ENCODE measurements at places on chromosomes 7 and 10.

DNA sequence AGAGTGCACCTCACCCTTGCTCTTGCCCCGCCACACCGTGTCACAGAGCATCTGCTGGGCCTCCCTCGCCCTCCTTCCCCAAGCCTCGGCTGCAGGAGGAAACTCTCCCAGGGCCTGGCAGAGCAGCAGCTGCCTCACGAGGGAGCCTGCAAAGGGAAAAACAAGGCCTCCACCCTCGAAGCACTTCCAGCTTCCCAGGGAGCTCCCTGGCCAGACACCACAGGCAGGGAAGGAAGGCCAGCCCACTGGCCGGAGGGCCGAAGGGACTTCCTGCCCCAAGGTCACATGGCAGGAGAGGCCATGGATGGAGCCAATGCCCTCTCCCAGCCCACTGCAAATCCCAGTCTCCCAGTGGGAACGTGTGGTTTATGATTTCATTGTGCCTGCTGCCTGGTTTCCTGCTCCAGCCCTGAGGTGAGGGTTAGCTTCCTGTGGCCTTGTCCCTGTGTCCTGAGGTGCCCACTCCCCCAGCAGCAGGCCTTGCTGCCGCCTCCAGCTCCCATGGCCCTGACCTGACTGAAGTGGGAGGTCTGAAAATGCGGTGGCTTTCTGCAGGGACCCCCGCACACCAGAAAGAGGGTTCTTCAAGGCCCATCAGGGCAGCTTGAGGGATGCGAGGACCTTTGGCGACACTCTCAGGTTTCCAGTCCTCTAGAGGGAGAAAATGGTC is 100.5 kb upstream of the PPIF start:
- no peak for DNase-seq

- DNase-seq: no peak
Observed at GRCh38 chr10:12422189-12422588, 72.8 kb downstream of the CAMK1D start.

- DNase-seq: no peak
Observed at GRCh38 chr7:44629829-44630522, 23.5 kb downstream of the OGDH start.

GRCh38 chr10:132849546-132850031 is 63.6 kb upstream of the NKX6-2 start:
- no peak for DNase-seq

GRCh38 chr7:41457832-41458437 is 245.0 kb downstream of the INHBA start:
- no peak for DNase-seq

DNA sequence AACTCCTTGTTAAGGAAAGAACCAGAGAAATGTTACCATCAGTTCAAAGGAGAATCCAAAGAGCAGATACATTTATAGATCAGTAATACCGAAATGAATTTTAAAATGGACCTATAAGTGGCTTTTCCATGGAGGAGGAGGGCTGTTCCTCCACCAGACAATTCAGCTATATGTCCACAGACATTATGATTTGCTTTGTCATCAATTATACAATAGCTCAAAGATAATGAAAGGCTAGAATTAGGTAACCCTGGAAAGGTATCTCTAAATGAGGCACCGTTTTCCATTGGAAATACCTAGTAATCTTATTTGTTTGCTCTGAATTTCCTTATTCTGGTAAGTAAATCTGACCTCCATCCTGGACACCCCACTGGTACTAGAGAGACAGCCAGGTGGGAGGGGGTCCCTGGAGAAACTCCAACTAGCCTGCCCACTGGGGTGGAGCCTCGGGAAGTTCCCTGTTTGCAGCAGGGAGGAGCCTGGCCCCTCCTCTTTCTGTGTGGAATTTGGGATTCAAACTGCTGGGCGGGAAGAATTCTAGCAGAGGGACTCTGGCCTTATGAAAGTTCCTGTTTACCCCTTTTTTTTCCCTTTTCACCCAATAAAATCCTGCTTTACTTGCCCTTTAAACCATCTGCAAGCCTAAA is 218.0 kb downstream of the PHF14 start:
- DNase-seq: no peak

GRCh38 chr10:93495654-93496321 is 624 bp upstream of the CEP55 start:
- no peak for DNase-seq

- no peak for DNase-seq
Observed at GRCh38 chr7:121355574-121355973, 26.8 kb downstream of the WNT16 start.

DNA sequence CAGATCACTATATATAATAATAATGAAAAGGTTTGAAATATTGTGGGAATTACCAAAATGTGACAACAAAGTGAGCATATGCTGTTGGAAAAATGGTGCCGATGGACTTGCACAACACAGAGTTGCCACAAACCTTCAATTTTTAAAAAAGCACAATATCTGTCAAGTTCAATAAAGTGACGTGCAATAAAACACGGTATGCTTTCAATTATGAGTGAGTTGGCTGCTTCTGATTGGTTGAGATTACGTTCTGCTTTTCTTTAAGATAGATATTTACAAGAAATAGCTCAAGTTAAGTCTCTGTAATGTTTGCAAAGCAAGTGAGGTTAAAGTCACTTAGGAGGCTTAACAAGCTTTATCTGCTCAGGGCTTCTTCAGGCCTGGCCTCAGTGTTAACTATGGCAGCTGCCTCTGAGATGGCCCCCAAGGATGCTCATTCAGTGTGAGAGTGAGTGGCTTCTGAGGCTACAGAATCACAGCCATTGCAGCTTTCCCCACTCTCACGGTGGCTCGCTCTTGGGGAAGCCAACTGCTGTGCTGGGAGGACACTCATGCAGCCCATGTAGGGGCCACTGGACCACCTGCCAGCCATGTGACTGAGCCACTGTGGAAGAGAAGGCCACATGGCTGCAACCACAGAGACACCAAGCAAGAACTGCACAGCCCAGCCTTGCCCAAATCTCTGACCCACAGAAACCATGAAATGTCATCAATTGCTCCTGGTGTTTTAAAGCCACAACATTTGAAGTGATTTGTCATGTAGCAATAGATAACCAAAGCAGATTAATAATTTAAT is 78.3 kb upstream of the TMEM72 start:
- no peak for DNase-seq

- DNase-seq: no peak
Observed at GRCh38 chr7:79453558-79454360, at the start of gene MAGI2. Gene MAGI2 (minus strand): TSS chr7:79453667. CDS start chr7:79453320, 347 bp downstream.

DNA sequence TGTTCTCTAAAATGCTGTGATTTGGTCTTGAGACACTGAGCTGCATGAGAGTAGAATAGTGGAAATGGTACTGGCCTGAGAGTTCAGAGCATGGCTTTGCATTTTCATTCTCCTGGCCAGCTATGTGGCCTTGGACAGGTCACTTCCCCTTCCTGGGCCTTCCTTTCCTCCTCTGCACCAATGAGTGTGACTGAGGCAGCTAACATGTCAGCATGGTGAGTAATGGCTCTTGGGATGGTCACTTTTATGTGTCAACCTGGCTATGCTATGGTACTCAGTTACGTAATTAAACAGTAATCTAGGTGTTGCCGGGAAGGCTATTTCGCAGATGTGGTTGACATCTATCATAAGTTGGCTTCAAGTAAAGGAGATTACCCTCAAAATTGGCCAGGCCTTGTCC is 109.3 kb downstream of the RTKN2 start:
- no peak for DNase-seq

DNA sequence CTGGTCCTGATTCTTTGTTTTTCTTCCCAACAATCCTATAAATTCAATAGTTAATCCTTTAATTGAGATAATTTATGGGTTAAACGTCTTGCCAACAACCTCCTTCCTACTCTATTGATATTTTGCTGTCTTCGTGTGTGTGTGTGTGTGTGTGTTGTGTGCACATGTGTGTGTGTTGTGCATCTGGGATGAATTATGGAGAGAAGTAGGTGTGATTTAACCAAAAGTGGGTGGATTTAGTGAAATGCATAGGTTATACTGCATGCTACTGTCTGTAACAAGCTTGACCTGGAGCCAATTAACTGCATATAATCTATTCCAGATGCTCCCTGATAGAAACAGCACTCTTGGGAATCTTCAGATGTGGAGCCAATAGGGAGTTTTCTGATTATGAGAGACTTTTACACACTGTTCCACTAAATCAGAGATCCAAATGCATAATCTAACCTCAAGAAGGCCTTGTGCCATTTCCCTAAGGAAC is 61.2 kb downstream of the SEMA3D start:
- DNase-seq: no peak

GRCh38 chr7:84524714-84525694 is 330.4 kb upstream of the SEMA3A start:
- DNase-seq: no peak

DNA sequence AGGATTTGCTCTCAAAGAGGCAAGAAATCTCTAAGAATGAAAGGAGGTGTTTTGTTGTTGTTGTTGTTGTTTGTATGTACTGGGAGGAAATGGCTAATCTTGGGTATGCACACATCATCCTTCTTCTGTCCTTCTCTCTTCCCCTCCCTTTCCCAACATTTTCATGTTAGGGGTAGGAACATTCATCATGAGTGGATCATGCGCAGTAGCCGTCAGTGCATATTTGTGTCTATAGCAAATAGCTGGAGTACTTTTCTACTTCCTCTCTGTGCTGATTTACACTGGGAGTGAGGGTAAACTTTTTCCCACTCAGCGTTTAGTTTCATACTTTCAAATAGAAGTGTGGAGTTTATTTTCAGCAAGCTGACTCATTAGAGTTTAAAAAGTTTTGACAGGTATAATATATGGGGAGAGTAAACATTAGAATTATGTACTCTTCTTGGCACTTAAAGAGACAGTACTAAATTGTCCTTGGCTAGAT is 80.5 kb upstream of the PRKG1 start:
- no peak for DNase-seq

- no peak for DNase-seq
Observed at GRCh38 chr7:30328381-30328780, 44.0 kb downstream of the ZNRF2 start.

DNA sequence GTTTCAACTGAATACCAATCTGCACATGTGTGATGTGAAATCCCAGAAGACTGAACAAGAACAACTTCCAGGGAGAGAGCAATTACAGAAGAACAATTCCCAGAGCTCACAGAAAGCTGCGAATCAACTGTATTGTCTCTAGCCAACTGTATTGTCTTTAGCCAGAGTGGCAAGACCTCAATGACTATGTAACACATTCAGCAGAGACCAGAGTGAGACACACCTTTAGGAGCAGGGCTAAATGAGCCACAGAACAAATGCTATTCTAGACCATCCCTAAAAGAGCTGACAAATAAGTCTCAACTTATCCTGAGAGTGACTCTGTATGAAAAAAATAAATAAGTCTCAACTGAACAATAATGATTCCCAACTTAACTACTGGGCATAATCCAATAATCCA is 72.0 kb downstream of the KMT2C start:
- no peak for DNase-seq

- no peak for DNase-seq
Observed at GRCh38 chr10:68869623-68870022, 31.5 kb upstream of the DDX50 start.

- peak; percentile 75 for DNase-seq
Observed at GRCh38 chr7:20786779-20787659, at the start of gene SP8. Gene SP8 (minus strand): TSS chr7:20786886. CDS start chr7:20786798, 88 bp downstream.

- peak; percentile 39 for DNase-seq
Observed at GRCh38 chr10:31582365-31583052, 263.5 kb downstream of the ZEB1 start.
